Stimulated activated CD4-positive, alpha-beta T cell treated with anti-CD3 and anti-CD28 coated beads, Interleukin-1b, Interleukin-23, amount 100 ng/mL, for 1 hour (primary cell): ENCODE measurements at places on chromosomes 3 and 15.
A peak's percentile ranks its signal among the peaks of the same experiment; 100 is the strongest.

GRCh38 chr3:13713396-13713795 is 164.5 kb downstream of the FBLN2 start:
- no peak for DNase-seq

GRCh38 chr3:106213954-106214353 is 345.1 kb upstream of the CBLB start:
- no peak for DNase-seq

- DNase-seq: no peak
Measured at GRCh38 chr15:84834969-84835368, 17.8 kb downstream of the ALPK3 start.

- no peak for DNase-seq
Measured at GRCh38 chr15:74392451-74392830, 25.0 kb upstream of the CYP11A1 start.

- no peak for DNase-seq
Measured at GRCh38 chr3:76991165-76991564, 48.7 kb upstream of the ROBO2 start.

- no peak for DNase-seq
Measured at GRCh38 chr3:56744016-56744415, 57.7 kb downstream of the ARHGEF3 start.

DNA sequence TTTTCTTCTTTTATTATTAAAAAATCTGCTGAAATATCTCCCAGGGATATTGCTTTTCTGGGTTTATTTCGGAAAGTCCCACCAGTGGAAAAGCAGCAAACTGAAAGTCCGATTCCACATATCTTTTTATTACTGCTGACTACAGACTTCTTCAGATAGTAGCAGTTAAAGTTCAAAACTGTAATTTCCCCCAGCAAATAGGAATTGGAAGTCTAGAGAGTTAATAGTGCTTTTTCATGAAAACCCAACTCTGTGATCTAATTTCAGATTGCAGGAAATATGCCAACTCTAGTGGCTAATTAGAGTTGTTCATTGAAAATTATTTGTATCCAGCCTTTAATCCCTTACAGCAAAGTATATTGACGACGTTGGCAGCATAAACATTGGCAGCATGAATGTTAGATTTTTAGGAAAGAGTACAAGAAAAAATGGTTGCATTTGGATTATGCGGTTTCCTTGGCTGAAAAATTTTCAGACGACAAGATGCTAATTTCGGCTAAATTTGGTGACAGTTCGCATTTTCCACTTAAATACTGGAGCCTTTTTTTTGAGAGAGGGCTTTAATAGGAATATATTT is 472.9 kb upstream of the CBLB start:
- no peak for DNase-seq

- no peak for DNase-seq
Measured at GRCh38 chr3:74801924-74802323, 187.5 kb upstream of the CNTN3 start.

GRCh38 chr15:56672721-56673120 is 60.6 kb downstream of the ZNF280D start:
- DNase-seq: no peak

DNA sequence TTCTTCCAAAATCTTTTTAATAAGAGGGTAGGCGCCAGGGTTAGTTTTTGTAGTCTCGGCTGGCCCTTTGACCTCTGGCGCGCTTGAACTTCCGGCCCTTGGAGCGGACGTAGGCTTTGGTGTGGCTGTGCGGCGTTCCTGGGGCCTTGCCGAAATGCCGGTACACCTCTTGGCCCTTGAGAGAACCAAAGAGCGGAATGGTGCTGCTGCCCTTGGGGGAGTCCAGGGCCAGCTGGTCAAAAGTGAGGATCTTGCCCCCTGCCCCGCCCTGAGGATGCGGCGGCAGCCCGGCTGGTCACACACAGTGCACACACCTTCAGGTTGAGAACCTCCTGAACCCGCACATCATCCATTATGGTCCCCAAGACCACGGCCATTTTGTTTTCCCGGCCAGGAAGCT is 20.0 kb upstream of the CHRNB4 start:
- no peak for DNase-seq

GRCh38 chr3:84963137-84963536 is 4.3 kb downstream of the CADM2 start:
- no peak for DNase-seq

DNA sequence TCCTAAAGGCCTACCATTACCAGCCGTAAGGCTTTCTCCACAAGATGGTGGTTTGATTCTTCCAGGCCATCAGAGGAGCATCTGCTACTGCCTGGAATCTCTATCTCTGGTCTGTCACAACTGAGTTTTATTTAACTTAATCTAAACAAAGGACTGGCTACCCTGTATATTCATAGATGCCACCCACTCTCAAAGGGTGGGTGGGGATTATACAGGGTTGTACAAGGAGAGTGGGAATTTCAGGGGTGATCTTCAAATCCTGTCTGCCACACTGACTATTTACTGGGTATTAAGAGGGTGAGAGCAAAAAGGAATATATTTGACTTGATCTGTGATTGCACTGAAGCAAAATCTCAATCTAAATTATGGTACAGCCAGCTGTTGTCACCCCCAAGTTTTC is 253.3 kb downstream of the MBNL1 start:
- DNase-seq: no peak

DNA sequence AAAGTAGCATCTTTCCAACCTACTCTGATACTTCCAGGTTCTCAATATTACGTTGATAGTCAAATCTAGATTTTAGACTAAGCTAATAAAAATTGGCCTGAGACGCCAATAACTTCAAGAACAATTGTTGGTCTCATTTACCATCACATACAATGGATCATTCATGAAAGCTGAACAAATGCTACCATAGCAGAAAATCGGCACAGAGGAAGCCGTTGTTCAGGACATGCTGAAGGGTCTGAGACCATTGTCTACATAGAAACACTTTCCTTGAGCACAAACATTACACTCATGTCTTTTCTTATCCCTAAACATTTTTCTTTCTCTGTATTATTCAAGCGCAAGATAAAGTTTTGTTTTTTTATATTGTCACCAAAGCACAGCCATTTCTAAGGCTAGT is 37.2 kb upstream of the FHIT start:
- DNase-seq: no peak

DNA sequence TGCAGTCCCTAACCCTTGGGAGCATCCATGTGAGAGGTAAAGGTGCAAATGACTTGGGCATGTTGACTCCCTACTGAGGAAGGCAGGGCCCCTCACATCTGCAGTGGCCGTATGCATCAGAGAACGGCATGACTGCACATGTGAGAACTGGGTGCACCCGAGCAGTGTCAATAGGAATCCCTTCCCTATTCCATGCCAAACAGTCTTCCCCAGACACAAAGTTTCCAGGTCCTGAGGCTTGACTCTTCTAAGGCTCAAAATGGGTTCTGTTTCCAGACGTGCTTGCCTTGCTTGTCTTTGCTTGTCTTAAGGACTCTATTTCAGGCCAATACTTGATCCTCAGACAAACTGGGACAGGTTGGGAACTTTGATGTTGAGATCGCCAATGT is 20.5 kb upstream of the ANPEP start:
- DNase-seq: no peak

DNA sequence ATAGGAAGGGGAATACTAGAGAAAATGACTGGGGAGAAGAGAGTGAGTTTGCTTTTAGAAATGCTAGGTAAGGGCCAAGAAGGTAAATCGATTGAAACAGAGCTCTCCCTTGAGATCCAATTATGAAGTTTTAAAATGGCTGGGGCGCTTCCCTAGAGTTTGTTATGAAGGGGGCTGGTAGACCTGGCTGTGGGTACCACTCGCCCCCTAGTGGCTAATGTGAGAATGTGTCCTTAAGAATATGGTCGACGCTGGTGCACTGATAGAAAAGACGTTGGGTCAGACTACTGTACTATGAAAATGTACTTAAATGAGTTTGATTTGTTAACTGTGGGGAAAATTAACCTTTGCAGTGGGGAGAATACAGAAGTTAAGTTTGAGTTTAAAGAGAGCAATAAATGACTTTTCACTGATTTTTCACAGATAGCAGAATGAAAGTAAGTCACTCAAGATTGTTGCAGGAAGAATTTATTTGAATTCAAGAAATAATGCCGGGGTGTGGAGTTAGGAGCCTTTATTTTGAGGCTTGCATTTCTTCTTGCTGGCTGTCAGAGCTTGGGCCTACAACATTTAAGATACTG is 9.2 kb downstream of the TMPRSS7 start:
- peak; percentile 1 for DNase-seq
